Stimulated activated CD4-positive, alpha-beta T cell treated with anti-CD3 and anti-CD28 coated beads, TNF-alpha, amount 100 ng/mL, for 4 hours (primary cell): ENCODE measurements at places on chromosomes 7 and 10.

- DNase-seq = no peak
These were observed 126.7 kb downstream of the TNS3 start for GRCh38 chr7:47454974-47455871.

DNA sequence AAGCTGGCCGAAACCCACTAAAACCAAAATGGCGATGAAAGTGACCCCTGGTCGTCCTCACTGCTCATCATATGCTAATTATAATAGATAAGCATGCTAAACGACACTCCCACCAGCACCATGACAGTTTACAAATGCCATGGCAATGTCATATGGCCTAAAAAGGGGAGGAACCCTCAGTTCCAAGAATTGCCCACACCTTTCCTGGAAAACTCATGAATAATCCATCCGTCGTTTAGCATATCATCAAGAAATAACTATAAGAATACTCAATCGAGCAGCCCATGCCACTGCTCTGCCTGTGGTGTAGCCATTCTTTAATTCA, 422.0 kb downstream of the CALN1 start:
- DNase-seq = no peak

DNA sequence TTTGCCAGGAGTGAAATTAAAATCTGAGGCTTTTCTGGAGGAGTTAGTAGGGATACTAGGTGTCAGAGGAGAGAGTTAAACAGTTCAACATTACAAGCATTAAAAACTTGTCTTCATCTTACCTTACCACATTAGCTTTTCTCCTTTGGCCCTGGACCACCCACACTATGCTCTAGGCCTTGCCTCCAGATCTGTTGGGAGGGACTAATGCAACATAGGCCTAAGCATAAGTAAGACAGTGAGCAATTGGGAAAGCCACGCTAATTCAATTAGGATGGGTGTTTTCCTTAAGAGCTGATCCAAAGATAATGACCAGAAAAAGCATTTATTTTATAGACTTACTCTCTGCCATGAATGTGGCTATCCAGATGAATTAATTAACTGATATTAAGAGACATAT, 158.9 kb downstream of the ELMO1 start:
- DNase-seq = no peak

GRCh38 chr10:122282909-122283308, 11.8 kb downstream of the BTBD16 start:
- DNase-seq = no peak

- no peak for DNase-seq
These were observed 975 bp upstream of the USP54 start for GRCh38 chr10:73591935-73592699.

GRCh38 chr10:17122052-17122451, 7.6 kb downstream of the CUBN start:
- no peak for DNase-seq
